ENCODE measurements at places on chromosomes 1 and 21. TPM values are rescaled to one million over a fixed set of nuclear protein-coding genes. Genes with fewer than 3 reads are reported as not detected.

Gene GBP6
- not detected for polyA plus RNA-seq

Gene COL8A2
- 6.8 TPM for polyA plus RNA-seq

Gene TGFBR3
- polyA plus RNA-seq = 8.3 TPM

Gene B3GALT5
- 0.09 TPM for polyA plus RNA-seq

Gene CYP4Z1
- polyA plus RNA-seq = not detected

Gene RORC
- not detected for polyA plus RNA-seq

Gene CLIC6
- polyA plus RNA-seq = 0.04 TPM

Gene RIIAD1
- not detected for polyA plus RNA-seq

Gene CSF3R
- polyA plus RNA-seq = not detected

Gene SHE
- polyA plus RNA-seq = not detected

Gene COL11A1
- 34.4 TPM for polyA plus RNA-seq

Gene RXFP4
- polyA plus RNA-seq = not detected

Gene CLCN6
- 5.4 TPM for polyA plus RNA-seq

Gene CFAP57
- polyA plus RNA-seq = 0.27 TPM

Gene DLGAP3
- not detected for polyA plus RNA-seq

Gene HSPA13
- 15.2 TPM for polyA plus RNA-seq

Gene NUDT4B
- 20.4 TPM for polyA plus RNA-seq

Gene CXADR
- 0.01 TPM for polyA plus RNA-seq

Gene DPT
- 0.06 TPM for polyA plus RNA-seq

Gene CLCA4
- not detected for polyA plus RNA-seq

Gene GFI1
- polyA plus RNA-seq = 0.04 TPM
